ENCODE measurements at places on chromosomes 2 and 18.

DNA sequence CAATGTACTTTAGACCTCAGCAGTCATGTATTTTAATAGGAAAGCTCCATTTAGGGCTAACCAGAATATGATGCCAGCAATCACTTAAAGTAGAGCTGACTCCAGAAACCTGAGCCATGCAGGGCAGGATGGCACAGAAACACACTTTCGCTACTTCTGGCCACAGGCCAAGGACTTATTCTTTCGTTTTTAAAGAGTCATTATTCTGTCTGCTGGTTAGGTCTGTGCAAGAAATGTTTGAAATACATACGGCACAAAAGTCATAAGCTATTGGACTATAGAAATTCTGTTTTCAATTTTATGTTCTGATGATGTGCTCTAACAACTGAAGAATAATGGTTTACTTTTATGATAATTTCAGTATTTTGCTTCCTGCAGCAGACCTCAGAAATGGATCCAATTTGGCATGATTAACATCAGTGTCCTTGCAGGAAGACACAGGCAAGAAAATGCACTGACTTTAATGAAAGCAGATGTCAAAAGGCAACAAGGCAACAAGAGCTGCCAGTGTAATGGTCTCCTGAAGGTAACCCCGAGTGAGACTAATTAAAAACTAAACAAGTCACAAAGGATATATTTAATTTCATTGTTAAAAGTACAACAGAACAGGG is 114.4 kb upstream of the CHRNA1 start:
- DNase-seq: peak; percentile 39

DNA sequence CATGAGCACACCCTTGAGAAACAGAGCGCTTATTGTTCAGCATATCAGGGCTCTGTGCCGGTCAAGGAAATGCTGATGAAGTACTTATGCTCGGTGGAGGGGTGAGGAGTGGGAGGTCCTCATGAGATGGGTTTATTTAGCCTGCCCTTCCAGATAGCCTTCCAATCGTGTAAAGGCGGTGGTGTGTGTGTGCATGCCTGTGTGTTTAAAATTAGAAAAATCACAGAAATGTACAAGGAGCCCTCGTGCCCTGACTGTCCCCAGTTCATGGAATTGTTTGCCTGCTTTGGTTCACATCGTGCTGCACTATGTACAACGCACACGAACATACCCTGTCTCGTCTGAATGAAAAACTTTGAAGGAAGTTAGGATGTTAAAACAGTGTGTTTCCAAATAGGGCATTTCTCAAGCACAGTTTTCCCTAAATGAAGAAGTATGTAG is 158.6 kb downstream of the AQP4 start:
- no peak for DNase-seq

DNA sequence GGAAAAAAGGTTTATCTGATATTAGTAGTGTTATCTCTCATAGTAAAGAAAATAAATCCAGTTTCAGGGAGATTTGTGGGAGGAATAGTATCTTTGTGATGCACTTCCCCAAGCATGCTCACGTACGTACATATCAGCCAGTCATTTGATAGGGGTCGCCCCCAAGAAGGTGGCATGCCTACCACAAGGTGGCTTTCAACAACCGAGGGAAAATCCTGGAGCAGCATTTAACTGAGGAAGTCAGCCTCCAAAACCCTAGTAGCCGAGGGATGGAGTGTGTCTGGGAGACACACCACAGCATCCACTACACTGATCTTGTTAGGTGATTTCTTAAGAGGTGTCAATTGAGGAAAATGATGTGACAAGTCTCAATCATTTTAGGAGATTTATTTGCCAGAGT is 623.9 kb downstream of the NYAP2 start:
- no peak for DNase-seq

DNA sequence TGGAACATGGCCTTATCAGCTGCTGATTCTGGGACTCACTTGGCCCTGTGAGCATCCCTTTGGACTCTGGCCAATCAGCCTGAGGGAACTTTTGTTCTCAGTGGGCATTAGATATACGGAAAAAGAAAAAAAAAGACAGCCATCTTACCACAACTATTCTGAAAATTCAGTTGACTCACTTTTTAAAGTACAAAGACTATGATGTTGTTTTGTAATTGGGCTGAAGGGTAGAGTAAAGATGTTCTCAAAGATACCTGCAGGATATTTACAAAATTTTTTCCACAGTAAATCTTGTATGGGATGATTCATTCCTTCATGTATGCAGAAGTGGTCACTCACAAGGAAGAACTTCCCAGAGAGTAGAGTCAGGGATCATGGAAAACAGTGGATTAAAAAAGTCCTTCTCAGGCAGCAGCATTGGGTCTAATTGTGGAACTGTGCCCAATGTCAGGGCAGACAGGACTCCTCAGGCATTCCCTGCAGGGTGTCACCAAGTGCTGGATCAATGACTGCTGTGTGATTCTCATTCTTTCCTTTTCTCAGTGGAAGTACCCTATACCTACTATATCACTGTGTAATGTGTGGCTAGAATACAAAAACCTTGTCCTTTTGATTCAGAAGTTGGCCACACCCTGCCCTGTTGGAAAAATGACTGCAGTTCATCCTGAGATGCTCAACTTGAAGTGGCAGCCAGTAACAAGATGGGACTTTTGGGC is 35.4 kb downstream of the SULT1C4 start:
- peak; percentile 84 for DNase-seq

DNA sequence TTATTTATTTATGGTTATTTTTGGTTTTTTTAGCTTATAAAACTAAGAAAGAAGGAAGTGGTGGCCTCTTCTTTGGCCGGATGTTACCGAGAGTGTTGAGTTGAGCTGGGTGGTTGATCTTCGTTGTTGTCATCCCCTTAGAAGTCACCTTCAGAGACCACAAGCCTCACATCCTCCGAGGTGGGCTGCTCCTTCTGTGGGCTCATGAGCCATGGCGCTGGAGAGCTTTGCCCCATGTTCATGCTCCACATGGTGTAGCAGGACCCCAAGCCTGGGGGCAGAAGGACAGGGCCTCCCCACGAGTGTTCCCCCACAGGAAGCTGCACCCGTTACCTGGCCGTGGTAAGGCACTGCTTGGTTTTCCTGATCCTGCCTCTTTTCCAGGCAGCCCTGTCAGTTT is 23.4 kb downstream of the SNTG2 start:
- DNase-seq: no peak

- DNase-seq: no peak
These were observed 34.3 kb upstream of the ITM2C start for GRCh38 chr2:230830428-230830827.

GRCh38 chr18:67408240-67408639 is 108.3 kb downstream of the DSEL start:
- no peak for DNase-seq

DNA sequence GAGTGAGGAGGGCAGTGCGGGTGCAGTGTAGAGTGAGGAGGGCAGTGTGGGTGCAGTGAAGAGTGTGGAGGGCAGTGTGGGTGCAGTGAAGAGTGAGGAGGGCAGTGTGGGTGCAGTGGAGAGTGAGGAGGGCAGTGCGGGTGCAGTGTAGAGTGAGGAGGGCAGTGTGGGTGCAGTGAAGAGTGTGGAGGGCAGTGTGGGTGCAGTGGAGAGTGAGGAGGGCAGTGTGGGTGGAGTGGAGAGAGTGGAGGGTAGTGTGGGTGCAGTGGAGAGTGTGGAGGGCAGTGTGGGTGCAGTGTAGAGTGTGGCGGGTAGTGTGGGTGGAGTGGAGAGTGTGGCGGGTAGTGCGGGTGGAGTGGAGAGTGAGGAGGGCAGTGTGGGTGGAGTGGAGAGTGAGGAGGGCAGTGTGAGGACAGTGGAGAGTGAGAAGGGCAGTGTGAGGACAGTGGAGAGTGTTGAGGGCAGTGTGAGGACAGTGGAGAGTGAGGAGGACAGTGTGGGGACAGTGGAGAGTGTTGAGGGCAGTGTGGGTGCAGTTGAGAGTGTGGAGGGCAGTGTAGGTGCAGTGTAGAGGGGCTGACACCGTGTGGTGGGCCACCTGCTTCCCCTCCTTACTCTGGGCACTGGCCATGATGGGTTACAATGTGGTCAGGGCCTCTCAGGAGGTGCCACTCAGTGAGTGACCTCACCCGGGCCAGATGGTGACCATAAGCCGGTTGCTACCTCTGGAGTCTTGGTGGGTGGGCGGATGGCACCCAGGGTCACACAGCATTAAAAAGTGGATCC is 28.5 kb downstream of the INPP4A start:
- DNase-seq: no peak

DNA sequence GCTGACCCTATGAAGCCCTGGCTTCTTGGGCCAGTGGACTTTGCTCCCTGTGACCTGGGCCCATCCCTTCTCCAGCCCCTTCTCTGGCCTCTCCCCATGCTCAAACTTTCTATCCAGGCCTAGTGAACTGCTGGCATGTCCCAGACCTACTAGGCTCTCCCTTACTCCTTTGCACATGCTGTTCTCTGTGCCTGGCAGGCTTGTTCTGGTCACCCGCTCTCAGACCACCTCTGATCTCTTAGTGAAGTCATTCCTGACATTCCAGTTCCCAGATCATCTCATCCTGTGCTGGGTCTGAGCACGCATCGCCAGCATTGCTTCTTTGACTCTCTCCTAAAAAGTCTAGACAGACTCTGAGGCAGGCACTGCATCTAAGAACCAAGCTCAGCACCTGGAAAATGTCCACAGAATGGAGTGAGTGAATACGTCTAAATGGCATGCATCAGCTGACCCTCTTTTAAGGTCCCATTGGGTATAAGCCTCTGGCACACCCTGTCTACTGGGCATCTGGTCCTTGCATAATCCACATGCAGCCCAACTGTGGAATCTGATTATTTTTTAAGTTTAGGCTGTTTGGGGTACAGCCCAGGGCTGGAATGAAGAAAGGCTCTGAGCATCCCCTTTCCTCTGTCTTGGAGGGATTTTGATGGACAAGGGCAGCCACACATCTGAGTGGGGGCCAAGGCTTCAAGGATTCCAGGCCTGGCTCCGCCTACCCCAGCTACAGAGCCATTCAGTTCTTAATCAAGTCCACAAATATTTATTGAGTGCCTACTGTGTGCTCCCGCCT is 130.6 kb upstream of the HAAO start:
- peak; percentile 94 for DNase-seq

GRCh38 chr2:239146011-239146641 is 254.7 kb downstream of the HDAC4 start:
- DNase-seq: no peak

DNA sequence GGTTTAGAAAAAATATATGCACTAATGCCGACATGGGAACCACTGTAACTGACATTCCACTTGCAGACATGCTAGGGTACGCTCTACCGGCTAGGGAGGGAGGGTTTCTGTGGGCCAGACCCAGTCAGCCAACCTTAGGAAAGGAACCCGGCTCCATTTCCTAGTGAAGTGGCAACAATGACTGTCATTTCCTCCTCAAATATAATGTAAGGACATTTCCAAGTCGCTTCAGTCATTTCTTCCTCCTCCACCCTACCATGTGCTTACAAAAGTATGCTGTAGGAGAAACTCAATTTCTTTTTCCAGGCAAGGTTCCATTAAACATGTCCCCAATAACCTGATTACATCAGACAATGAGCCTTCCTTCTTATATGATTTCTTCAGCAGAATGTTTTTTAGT is 64.3 kb upstream of the PSMD14 start:
- DNase-seq: no peak

- no peak for DNase-seq
These were observed 85.6 kb upstream of the SPOPL start for GRCh38 chr2:138415985-138416384.

DNA sequence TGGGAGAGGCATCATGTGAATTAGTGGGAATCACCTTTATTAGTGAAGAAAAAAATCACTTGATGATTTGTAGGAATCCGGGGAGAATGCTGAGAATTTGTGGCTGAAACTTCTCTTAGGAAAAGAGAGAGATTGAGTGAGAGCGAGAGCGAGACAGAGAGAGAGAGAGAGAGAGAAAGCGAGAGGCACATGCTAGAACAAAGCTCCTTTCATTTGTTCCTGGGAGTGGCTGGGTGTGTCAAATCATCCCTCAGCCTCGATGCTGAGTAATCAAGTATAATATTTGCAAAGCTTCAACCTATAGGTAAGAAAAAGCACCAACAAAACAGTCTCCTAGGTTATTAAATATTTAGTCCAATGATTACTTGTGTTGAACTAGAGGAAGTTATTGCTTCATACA is 4.4 kb upstream of the SERPINB5 start:
- no peak for DNase-seq

Data from AG08395 (cell line).